Aortic smooth muscle cell (primary cell): ENCODE measurements at places on chromosomes 16 and 17. TPM values are rescaled to one million over a fixed set of nuclear protein-coding genes. Genes with fewer than 3 reads are reported as not detected.

The KDM6B gene
- total RNA-seq: 3.6 and 3.9 TPM in 2 replicates

The SMIM22 gene
- not detected in 2 replicates for total RNA-seq

The SYT17 gene
- 0.26 and 0.50 TPM in 2 replicates for total RNA-seq

The PRPF8 gene
- 98.3 and 117 TPM in 2 replicates for total RNA-seq

The CASKIN1 gene
- total RNA-seq: under 0.01 and 0.40 TPM in 2 replicates

The ANKRD40CL gene
- not detected in 2 replicates for total RNA-seq

The ZPBP2 gene
- total RNA-seq: not detected in 2 replicates
